ENCODE measurements at places on chromosomes 2 and 18.

GRCh38 chr18:35971661-35972196 is 750 bp upstream of the RMP24 start:
- DNase-seq = no peak

DNA sequence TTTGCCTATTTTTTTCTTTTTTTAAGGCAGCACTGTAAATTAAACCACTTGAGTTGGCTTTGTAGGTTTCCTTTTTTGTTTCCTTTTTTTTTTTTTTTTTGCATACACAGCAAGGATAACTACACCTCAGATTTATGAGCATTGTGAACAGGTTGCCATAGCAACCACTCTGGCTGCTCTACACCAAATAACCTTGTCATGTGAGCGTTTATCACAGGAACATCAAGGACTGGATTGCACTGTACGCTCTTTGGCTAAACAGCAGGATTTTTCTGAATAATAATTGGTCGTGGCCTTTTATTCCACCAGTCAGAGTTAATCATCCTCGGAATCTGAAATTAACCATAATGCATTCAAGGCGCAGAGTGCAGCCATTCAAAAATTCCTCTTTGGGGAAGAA is 199.1 kb upstream of the SLC14A2 start:
- no peak for DNase-seq

GRCh38 chr18:63262369-63263335 is 56.9 kb downstream of the BCL2 start:
- no peak for DNase-seq

DNA sequence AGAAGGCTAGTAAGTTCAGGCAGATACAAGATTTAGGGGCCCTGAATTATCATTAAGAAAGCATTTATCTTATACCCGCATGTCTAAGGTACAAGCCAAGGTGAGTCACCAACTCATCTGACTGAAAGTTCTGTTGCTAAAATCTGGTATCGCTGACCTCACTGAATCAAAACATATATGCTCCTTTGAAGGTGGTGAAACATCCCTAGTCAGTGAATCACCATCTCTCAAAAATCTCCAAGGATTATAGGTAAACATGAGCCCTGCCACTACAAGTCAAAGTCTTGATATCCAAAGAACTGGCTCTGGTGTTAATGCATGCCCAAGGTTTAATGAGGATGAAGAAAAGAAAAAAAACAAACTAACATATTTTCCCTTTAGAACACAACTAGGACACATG is 43.5 kb downstream of the IRS1 start:
- no peak for DNase-seq

DNA sequence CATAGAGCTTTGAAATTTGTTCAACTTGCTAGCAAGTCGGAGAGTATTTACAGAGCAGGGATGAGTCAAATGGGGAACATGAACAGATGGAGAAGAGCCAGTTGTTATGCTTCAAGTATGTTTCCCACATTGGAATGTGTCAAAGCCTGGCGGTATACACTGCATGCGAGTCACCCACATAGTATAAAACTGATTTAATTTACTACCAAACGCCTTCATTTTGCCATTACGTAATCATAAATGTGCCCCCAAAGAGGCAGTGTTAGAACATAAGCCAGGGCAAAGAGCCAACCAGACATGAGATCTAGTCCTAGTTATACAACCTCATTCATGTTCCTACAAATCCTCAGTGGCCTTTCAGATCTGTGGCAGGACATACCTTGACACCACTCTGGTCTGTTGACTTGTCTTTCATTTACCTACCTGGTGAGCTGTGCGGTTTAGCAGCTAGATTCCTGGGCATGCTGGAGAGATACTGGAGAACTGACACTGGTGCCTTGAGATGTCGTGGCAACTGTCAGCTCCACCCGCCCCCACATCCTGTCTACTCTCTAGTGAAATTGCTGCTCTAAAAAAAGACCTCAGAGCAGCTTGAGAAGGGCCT is 21.7 kb upstream of the NRP2 start:
- DNase-seq = peak; percentile 26

DNA sequence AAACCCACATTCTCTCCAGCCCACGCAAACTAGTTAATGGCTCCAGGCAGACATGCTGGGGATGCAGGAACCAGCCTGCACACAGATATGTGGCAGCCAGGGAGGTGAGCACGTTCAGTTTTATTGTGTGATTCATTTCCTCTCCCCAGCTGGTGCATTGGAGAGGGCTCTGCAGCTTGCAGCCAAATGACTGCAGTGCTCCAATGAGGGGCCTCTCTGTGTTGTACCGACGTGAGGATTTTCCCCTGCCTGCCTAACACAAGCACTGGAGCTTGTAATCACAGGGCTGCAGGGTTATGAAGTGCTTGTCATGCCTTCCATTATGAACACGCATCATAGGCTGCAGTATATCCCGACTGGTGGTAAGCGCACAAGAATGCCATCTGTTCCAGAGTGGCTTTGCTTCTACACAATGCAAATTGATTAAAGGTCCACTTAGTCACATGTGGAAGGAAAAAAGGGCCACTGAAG is 92.3 kb upstream of the THUMPD2 start:
- DNase-seq = no peak

DNA sequence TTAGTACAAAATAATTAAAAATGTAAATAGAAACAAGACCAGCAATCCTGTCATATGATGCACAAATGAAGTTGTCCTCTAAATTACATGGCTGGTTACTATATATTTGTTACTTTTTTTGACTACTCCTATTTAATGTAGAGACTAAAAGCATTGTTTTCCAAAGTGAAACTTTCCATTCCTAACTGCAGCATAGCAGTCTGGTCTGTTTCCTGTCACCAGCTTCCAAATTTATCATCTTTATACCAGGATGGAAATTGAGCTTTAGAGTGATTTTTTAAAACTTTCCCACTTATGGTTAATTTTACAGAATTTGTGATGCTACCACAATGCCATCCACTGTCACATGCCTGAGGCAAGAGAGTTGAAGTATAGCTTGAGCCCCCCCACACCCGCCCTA is 33.5 kb upstream of the RAB27B start:
- DNase-seq = no peak

DNA sequence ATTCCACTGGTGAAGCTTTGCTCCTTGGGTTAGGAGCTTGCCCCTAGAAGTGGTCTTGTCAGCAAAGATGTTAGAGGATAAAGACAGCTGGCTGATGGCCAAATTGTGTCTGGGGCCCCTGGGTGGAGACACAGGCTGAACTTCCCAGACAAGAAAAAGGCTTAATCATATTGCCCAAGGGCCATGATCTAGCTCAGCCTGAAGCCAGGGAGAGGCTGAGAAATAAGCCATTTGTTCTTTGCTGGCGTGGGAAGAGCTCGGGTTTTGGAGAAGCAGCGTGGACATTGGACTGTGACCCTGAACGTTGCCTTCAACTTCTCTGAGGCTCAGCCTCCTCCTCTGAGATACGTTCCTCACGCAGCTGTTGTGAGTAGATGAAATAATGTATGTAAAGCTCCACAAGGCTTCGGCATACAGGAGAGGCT is 153.0 kb downstream of the ZFP36L2 start:
- DNase-seq = no peak

Data from stimulated activated CD8-positive, alpha-beta memory T cell treated with anti-CD3 and anti-CD28 coated beads, Interleukin-15, amount 100 ng/mL, for 48 hours (primary cell).